Esophagus muscularis mucosa (tissue), 4 donors: ENCODE measurements at places on chromosomes 6 and 20. TPM values are rescaled to one million over a fixed set of nuclear protein-coding genes. Genes with fewer than 3 reads are reported as not detected.

GRCh38 chr6:122264557-122264956, 134.9 kb upstream of the HSF2 start:
- H3K27ac ChIP-seq, result no peak overlapping the region
- no peaks in the 10 kb centered on the region for H3K36me3 ChIP-seq
- DNase-seq, result no peak
- H3K4me3 ChIP-seq, result no peak overlapping the region
- H3K4me1 ChIP-seq, result no peaks in the 10 kb centered on the region

- no peaks in the 10 kb centered on the region for H3K27me3 ChIP-seq
- DNase-seq, result no peak
- no peaks in the 10 kb centered on the region for H3K36me3 ChIP-seq
- H3K4me3 ChIP-seq, result no peak overlapping the region
- H3K27ac ChIP-seq, result no peak overlapping the region
- H3K4me1 ChIP-seq, result no peaks in the 10 kb centered on the region
These were observed 37.1 kb downstream of the TNFAIP3 start for GRCh38 chr6:137903933-137904821.

DNA sequence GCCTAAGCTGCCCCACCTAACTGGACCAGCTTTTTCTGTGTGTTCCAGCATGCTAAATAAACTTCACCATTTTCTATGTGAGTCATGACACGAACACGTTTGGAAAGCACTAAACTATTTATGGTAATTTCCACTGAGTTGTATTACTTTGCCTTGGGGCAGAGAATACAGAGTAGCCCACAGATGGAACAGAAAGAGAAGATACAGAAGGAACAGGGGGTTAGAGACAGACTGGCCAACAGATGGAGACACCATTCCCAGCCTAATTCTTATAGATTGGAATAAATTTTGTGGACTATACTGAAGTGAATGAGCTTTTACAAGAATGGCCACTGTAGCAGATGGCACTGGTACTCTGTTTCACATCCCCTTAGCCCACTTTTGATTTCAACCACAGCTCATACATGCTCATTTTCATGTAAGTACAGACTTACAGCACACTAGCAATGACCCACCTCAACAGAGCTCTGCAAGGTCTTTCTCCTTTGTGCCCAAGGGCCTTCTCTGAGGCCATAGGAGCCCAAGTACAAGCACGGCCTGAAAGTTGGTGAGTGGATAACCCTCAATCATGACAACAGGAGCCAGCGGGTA, 13.1 kb upstream of the NT5DC1 start:
- H3K27ac ChIP-seq, result no peak overlapping the region
- no peak overlapping the region for H3K4me3 ChIP-seq
- no peaks in the 10 kb centered on the region for H3K36me3 ChIP-seq
- no peak for DNase-seq
- no peaks in the 10 kb centered on the region for H3K4me1 ChIP-seq
- H3K27me3 ChIP-seq, result no peaks in the 10 kb centered on the region

- no peak overlapping the region for H3K27ac ChIP-seq
- H3K4me3 ChIP-seq, result no peak overlapping the region
- DNase-seq, result no peak
- H3K27me3 ChIP-seq, result no peaks in the 10 kb centered on the region
- peaks cover 17% of the 10 kb centered on the region for H3K4me1 ChIP-seq
These were observed 3.1 kb upstream of the HINT3 start for GRCh38 chr6:125953502-125953875.

Gene CCR6
- not detected for total RNA-seq

Gene BEND6
- total RNA-seq, result 1.7 TPM

Gene BTNL2
- total RNA-seq, result not detected

Gene PKIB
- not detected for total RNA-seq

Gene C6orf163
- total RNA-seq, result 1.2 TPM
